ENCODE measurements at places on chromosomes 12 and 14. TPM values are rescaled to one million over a fixed set of nuclear protein-coding genes. Genes with fewer than 3 reads are reported as not detected.

DNA sequence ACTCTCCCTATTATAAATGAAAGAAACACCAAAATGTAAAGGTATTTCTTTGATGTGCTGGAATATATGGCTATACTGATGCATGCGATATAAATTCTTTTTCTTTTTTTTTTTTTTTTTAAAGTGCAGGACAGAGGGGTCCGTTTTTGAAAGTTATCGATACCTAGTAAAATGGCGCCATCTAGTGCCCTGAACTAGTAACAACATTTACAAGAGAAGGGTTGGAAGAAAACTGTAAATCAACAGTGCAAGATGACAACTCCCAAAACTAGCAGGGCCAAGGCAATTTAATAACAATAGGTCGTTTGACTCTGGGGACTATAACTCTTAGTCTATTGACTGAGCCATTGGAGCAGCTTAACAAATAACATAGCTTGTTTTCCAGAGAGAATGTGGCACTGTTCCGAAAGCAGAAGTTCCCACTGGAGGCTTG, 137.7 kb downstream of the SPTSSA start:
- peak; percentile 14 for DNase-seq

DNA sequence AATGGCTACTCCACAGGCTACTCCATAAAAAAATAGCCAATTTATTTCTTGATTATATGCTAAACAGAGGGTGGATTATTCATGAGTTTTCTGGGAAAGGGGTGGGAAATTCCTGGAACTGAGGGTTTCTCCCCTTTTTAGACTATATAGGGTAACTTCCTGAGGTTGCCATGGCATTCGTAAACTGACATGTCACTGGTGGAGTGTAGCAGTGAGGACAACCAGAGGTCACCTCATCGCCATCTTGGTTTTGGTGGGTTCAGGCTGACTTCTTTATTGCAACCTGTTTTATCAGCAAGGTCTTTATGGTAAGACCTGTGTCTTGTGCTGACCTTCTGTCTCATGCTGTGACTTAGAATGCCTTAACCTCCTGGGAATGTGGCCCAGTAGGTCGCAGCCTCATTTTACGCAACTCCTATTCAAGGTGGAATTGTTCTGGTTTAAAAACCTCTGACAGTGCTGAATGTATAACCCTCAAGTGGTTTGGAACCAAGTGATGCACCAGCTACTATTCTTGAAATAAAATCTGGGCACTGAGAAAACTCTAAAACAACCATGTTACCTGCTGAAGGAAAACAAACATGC, 27.7 kb downstream of the C12orf56 start:
- no peak for DNase-seq

DNA sequence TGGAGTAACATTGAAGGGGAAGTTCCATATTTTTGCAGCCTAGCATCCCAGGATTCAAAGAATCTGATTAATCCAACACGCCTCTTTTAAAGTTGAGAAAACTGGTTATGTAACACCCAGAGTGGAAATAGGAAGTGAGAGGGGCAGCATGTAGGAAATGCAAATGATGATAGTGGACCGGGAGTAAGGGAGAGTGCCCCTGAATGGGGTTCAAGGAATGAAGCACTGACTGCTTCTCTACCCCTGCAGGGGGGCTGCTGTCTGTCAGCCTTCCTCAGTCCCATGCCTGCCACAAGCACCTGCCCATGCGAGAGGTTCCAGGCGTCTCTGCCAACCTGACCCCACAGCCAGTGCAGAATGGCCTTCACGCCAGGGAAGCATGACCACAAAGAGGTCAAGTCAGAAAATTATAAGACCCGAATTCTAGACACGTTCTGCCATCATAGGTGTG, 126.5 kb upstream of the CCND2 start:
- DNase-seq: no peak

DNA sequence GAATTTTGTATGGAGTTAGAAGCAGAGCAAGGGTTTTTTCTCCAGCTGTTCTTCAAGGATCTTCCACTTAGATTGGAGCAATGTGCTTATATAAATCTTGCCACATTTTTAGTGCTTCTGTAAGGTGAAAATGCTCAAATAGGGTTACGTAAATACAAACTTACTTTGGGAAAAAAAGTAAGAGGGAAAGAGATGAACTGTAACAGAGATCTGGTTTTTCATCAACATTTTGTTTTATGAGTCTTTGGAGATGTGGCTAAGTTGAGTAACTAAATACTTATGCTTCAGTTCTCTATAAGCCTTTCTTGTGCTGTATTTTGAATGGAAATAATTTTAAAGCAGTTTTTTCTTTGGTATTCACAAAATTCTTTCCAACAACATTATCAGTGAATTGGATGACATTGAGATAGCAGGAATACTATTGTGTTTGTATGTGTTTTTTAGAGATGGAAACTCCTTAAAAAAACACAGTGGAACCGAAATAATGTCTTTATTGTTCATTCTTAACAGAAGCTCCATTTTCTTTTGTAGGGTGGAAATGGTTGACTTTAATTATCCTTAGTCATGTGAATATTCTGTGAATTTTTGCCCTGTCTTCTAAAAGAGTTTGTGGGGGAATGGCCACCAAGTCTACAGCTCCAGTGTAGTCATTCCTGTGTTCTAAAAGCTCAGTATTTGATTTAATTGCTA, 45.7 kb downstream of the NPAS3 start:
- no peak for DNase-seq

- DNase-seq: peak; percentile 63
Measured at GRCh38 chr12:3041558-3042164, 35.5 kb upstream of the TSPAN9 start.

LHX5 gene
- total RNA-seq: 0.41 TPM

HSP90AA1 gene
- total RNA-seq: 811 TPM

RBP5 gene
- 5.8 TPM for total RNA-seq

KRT6C gene
- not detected for total RNA-seq

WASHC4 gene
- total RNA-seq: 50.1 TPM

FGD4 gene
- 85.6 TPM for total RNA-seq
